ENCODE measurements at places on chromosomes 3 and 15. TPM values are rescaled to one million over a fixed set of nuclear protein-coding genes. Genes with fewer than 3 reads are reported as not detected.
A peak's percentile ranks its signal among the peaks of the same experiment; 100 is the strongest.

Gene MGA
- total RNA-seq, result 68.9 TPM

Gene SLC22A14
- 0.93 TPM for total RNA-seq

Gene KBTBD8
- 8.6 TPM for total RNA-seq

Gene WNT7A
- total RNA-seq, result not detected

- DNase-seq, result no peak
Observed at GRCh38 chr15:69032703-69033373, 18.3 kb downstream of the NOX5 start.

GRCh38 chr3:114380233-114380651, 86.4 kb downstream of the TIGIT start:
- no peak for DNase-seq

DNA sequence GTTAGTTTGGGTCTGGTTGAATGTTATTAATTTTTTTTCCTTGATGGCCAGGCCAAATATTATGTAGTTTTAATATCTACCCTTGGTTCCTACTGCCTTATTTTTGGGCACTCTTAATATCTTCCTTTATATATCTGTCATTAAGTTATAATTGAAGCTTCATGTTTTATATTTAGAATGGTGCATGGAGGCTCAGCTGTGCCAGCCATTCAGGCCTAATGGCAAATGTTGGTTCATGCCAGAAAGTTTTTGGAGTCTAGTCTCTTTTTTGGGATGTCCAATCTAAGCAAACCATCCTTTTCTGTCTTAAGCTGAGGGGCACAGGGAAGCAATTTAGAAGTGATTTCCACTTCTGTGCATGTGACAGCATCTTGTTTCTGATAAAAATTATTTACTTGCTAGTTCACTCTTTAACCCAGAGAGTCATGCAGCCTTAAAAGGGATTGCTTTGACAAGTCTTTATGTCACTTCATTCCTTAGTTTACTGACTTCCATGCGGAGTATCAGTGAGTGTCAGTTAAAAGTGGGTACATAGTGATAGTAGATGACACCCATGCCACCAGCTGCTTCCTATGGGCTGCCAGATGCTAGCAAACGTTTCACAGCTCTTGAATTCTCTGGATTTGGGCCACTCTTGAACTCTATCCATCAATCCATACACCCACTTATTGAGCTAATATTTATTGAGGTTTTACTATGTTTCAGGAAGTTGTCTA, 33.0 kb downstream of the MITF start:
- no peak for DNase-seq

GRCh38 chr15:92595506-92596381, 59.8 kb downstream of the FAM174B start:
- no peak for DNase-seq

DNA sequence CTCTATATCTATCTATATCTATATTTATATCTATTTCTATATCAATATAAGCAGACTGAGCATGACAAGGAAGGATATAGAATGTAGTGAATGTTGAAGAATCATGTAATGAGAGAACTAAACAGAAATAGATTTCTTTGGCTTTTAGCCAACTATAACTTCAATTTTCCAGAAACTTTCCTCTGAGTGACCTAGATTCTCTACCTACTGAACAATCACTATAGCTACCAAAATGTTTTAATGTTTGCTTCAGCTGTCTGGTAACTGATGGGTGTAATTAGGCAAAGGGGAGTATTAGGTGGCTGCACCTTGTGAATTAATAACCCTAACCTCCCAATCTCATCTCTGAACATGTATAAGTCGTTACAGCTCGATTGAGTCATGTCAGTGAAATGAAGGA, 76.4 kb upstream of the ROBO1 start:
- DNase-seq, result no peak

DNA sequence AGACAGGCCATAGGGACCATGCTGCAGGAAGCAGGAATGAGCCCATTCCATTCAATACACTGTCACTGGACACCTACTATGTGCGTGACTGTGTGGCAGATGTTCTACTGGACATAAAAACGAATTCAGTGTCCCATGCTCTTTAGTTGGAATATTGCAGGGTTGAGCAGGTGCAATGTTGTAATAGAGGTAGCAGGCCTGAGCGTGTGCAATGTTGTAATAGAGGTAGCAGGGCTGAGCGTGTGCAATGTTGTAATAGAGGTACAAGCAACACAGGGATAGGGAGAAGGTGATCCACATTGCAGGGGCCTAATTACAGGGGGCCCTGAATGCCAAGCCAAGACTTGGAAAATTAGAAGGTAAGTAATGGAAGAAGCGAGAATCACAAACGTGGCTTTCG, 261.4 kb upstream of the HES1 start:
- no peak for DNase-seq

- DNase-seq, result no peak
Observed at GRCh38 chr3:71537211-71537611, 46.3 kb downstream of the FOXP1 start.

DNA sequence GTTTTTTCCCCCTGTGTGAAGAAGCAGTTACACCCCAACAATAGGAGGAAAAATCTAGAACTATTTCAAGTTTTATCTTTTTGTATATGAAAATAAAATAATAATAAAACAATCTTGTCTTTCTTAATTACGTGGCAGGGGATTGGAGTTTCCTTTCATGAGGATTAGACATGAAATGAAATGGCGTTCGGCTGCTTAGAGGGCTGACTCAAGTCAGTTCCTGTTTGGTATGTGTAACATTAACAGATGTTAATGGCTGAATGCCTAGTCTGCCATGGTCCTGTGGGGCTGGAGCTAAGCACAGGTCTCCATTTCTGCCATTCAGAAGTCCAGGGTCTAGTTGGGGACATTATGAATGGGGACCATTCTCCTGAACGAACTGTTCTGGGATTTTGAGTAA, 3.1 kb upstream of the EXOG start:
- no peak for DNase-seq

GRCh38 chr3:46923559-46924350, 46.2 kb downstream of the PTH1R start:
- peak; percentile 72 for DNase-seq
